ENCODE measurements at places on chromosomes 13 and 19.

DNA sequence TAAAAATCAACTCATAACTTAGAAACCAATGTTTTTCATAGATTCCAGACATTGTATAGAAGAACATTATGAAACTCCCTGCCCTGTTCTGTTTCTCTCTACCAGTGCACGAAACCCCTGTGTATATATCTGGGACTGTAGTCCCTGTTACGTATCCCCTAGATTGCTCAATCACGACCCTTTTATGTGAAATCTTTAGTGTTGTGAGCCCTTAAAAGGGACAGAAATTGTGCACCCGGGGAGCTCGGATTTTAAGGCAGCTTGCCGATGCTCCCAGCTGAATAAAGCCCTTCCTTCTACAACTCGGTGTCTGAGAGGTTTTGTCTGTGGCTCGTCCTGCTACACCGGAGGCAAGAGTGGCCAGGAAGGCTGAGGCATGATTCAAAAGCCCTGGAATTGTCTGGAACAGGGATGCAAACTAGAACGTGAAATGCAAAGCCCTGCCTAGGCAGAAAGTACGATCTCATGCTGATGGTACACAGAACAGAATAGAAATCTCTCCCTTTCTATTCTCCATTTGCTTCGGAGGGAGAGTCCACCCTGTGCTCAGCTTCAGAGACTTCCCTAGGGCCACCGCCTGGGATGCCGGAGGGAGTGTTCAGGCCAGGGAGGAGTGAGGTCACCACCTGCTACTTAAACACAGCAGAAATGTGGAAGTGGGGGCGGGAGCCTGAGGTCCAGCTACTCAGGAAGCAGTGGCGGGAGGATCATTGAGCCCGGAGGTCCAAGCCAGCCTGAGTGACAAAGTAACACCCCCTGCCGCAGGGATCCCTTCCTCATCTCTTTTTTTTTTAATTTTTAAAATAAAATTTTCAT lies 758 bp upstream of the ZNF888 start:
- no peak for DNase-seq

DNA sequence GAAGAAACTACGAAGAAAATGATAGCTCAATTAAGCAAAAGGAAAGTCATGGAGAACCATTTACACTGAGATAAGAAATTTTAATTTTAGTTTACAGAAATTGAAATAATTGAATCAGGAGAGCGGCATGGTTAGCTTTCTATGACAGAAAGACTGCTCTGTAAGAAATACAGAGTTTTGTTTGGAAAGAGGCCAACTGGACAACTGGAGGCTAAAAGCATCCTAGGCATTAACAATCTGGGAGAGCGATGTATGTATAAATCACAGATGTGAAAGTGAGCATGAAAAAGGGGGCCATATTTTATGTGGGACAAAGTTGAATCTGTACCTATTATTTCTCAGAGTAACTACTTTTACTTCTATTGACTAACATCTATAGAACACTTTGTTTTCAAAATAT lies 1608.8 kb upstream of the PCDH20 start:
- no peak for DNase-seq

GRCh38 chr19:13003081-13003480 lies 7.8 kb downstream of the NFIX start:
- DNase-seq, result no peak

DNA sequence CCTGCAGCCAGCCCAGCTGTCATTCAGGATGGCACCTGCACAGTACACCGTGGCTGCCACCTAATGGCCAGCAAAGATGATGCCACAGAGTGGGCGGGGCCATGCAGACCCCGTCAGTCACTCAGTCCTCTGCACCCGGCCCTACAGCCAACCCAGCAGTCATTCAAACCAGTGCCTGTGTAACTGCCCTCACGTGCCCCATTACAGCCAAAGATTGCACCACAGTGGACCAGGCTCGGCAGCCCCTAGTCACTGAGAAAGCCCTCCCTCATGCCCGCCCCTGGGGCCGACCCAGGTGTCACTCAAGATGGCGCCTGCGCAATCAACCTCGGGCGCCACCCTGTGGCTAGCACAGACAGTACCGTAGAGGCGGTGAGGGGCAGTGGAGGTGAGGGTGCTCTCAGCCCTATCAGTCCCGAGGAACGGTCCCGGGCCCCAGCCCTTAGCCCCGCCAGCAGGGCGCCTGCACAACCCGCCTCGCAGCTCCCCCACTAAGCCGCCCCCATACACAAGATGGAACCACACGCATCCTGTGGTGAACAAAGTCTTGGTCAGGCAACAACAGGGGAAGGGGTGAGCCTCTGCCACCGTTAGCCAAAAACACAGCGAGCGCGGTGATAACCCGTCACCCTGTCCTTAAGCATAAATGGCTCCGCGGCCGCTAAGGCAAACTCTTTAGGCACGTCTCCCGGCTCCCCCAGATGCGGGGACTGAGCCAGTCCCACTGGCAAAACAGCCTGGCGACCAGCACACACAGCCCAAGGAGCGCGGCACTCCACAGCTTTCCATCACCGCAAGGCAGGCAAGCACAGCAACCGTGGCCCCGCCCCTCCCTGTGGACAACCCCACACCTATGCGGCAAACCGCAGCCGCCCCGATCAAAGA lies 2.3 kb downstream of the PEG3 start:
- DNase-seq, result no peak

DNA sequence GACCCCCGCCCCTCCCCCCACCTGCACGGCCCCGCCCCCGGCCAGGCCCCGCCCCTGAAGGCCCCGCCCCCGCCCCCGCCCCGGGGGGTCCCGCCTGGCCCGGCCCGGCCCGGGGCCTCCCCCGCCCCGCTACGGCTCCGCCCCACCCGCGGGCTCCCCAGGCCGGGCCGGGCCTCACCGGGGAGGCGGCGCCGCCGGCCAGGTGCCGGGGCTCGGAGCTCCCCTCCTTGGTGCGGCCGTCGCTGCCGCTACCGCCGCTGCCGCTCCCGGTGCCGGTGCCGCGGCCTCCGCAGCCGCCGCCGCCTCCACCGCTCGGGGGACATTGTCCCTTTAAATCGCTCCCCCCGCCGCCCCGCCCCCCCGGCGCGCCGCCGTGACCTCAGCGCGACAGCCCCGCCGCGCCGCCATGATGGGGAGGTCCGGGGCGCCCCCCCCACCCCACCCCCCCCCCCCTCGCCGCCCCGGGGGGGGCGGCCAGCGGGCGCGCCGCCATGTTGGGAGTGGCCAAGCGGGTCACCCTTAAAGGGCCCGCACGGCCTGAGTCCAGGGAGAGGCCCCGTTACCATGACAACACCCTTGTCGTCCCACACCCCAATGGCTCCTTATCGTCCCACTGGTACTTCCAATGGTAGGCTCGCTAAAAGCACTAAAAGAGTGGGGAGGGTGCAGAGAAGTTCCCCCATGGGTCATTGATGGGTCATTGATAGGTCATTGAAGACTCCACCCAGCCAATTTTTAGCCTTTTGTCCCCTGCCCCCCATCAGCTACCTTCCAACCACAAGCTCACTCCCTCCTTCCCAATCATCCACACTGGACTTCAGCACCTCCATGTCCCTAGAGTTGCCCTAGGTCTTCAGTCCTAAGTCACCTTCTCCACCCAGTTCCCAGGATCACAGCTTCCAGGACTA lies at the start of gene WIZ:
WIZ (minus strand) TSS at position 337 of the 908 bp plus-strand sequence. CDS start 1,649 bp downstream, outside the sequence.
- DNase-seq, result peak; percentile 84

GRCh38 chr13:99144306-99144705 lies 56.3 kb upstream of the UBAC2 start:
- no peak for DNase-seq

All from stimulated activated CD4-positive, alpha-beta T cell treated with anti-CD3 and anti-CD28 coated beads, Interleukin-15, amount 100 ng/mL, for 1 hour (primary cell).